CD4-positive, alpha-beta T cell treated with Interleukin-1 beta for 1 hour (primary cell): ENCODE measurements at places on chromosomes 7 and 10.

- peak; percentile 14 for DNase-seq
These were observed 20.2 kb upstream of the SMC3 start for GRCh38 chr10:110547139-110547761.

DNA sequence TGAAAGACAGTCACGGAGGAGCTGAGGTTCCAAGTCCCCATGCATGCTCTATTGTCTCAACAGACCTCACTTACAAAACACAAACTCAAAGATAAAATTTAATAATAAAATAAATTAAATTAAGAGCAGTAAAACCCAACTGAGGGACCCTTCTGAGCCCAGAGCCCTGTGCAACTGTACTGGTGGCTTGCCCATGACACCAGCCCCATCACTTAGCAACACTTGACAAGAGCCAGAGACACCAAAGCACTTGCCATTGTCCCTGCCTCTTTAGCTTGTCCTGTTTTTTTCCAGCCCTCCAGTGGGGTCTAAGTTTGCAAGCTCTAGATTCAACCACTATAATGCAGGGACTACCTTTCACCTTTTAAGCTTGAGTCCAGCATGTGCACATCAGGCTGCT lies 117.9 kb downstream of the JCAD start:
- DNase-seq, result no peak

GRCh38 chr10:788796-789748 lies 99.6 kb upstream of the DIP2C start:
- peak; percentile 25 for DNase-seq

- no peak for DNase-seq
These were observed 402.7 kb downstream of the IPMK start for GRCh38 chr10:57864765-57865680.

DNA sequence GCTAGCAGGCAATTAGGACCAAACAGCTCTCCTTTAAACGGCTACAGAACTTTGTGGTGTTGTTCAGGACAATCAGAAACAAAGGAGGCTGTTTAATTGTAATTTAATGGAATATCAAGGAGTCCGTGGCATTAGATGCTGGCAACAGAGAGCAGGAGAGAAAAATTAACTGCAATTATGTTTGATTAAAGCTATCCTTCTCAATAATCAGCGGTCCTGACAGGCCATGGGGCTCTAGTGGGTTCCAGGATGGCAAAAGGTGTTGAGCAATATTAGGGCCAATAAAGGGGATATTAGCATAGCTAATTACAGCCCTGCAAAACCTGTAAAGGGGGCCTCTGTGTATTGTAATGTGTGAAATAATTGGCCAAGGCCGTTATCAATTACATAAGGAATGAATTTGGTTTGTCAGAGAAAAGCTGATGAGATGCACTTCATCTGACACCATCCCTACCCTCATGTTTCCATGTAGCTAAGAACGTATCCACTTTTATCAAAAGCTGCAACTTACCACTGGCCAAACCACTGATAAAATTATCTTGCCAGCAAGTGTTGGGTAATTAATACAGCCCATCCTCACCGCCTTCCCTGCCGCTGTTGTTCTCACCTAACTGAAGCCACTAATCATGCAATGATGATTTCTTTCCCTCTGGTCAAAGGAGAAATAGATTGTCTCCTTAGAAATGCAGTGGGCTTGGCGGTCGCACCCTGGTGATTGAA lies 81.6 kb downstream of the EBF3 start:
- no peak for DNase-seq

DNA sequence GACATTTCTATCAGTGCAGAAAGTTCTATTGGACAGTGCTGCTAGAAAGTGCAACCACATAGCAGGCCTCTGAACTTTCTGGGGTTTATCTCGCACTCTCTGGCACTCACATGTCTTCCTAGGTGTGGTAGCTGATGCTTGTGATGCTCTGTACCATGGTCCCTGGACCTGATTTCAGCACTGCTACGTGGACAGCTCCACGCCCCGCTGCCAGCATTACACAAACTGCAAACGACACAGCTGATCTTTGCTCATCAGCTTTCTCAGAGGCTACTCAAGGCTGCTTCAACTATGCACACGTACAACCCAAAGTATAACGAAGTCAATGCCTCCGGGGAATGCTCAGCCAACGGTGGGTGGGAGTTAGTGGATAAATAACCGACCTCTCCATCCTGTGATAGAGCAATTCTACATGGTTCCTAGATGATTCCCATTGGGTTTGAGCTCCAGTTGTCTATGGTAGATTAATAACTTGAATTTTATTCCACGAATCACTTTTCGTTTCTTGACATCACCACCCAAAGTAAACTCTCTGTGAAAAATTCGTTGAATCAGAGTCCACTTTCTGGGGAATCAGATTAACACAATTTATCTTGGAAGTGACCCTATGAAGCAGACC lies 302.5 kb downstream of the ACTR3B start:
- no peak for DNase-seq

DNA sequence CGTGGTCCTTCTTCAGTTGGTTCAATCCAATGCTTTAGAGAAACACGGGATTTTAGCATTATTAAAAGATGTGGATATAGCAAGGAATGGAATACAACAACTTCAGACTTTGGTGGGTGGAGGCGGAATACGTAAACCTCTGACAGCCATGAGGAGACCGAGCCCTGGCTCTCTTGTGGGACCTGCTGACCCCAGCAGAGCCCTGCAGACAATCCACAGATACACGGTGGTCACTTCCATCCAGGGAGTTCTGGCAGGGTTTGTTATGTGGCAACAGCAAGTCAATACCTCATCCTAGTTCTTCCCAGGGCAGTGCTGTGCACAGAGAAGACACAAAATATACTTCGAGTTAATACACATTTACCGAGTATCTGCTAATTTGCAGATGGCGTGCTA lies 118.5 kb upstream of the DIP2C start:
- DNase-seq, result no peak

GRCh38 chr10:70343712-70344111 lies 38.7 kb downstream of the LRRC20 start:
- DNase-seq, result no peak

DNA sequence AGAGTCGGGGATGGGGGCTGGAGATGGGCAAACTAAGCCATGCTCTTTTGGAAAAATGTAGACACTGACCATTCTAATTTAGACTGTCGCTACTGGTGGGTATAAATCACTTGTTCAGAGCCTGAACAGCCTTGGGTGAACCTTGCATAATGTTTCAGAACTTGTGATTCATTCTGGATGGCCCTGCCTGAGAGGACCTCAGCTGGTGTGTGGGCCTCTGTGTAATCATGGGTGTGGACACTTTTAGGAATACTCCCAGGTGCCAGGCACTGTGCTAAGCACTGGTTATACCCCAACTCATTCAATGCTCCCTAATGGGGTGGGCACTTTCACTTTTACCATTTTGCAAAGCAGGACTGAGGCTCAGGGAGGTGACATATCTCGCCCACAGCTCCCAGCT lies 26.8 kb upstream of the TM9SF3 start:
- no peak for DNase-seq

GRCh38 chr10:127908959-127909267 lies 2.0 kb downstream of the PTPRE start:
- DNase-seq, result no peak

GRCh38 chr7:14974688-14975087 lies 72.1 kb upstream of the DGKB start:
- DNase-seq, result no peak

GRCh38 chr7:151381348-151382078 lies 28.3 kb downstream of the WDR86 start:
- DNase-seq, result peak; percentile 73

DNA sequence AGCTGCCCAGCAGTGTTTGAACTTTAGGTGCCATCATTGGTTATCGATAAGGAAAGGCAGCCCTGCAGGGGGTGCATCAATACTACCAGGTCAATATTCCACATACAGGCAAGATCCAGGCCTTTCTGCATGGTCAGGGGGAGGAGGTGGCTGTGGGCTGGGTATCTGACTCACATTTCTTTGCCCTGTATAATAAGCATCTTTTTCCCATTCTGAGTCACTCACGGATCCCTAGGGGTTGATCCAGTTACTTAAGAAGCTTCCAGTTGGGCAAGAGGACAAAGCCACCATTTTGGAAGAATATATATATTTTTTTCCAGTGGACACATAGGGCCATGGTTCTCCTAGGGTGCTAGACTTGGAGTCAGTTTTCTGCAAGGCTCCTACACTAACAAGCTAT lies 114.2 kb upstream of the HABP2 start:
- DNase-seq, result no peak

DNA sequence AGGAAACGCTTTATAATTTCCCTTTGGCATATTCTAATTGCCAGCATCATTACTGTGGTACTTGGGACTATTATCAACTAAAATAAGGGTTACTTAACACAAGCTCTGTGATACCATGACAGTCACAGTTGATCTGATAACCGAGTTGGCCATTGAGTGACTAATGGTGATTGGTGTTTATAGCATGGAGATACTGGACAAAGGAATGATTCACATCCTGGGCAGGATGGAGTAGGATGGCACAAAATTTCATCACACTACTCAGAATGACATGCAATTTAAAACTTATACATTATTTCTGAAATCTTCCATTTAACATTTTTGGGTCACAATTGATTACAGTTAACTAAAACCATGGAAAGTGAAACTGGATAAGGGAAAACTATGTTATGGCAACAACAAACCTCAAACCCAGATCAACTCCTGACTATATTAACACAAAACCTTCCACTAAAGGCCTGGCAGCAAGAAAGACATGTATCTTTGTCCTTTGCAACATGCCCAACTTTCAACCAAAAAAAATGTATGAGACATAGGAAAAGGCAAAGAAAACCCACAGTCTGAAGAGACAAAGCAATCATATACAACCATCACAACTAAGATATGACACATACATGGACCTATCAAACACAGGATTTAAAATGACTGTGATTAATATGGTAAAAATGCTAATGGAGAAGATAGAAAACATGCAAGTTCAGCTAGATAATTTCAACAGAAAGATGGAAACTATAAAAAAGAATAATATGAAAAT lies 208.5 kb upstream of the NRP1 start:
- no peak for DNase-seq

DNA sequence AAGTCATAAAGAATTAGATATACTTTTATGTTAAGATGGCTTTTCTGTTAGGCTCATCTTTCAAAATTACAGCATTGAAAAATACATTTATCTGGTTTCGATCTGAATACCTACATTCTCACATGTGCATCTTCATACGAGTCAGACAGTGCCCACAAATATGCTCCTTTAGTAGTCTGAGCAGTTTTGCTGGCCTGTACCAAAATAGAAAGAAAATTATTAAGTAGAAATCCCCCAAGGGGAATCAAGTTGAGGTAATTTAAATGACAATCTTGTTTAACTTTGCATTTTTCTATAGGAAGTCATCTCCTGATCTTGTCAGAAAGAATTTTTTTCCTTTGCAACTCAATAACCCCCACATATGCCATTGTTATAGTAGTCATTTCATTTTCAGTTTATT lies 287.4 kb upstream of the SEMA3D start:
- no peak for DNase-seq
